ENCODE measurements at places on chromosomes 7 and 10.

DNA sequence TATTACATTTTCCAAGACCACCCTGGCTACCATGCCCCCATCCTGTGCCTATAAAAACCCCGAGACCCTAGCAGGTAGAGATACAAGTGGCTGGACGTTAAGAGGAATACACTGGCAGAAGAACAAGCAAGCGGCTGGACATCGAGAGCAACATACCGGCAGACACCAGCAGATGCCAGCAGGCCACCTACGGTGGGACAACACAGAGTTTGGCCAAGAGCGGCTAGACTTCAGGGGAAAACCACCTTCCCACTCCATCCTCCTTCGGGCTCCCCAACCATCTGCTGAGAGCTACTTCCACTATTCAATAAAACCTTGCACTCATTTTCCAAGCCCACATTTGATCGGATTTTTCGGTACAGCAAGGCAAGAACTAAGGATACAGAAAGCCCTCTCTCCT, 70.3 kb downstream of the ORC5 start:
- no peak for DNase-seq

- DNase-seq: peak; percentile 58
Measured at GRCh38 chr10:96830511-96831199, 1.4 kb upstream of the LCOR start.

DNA sequence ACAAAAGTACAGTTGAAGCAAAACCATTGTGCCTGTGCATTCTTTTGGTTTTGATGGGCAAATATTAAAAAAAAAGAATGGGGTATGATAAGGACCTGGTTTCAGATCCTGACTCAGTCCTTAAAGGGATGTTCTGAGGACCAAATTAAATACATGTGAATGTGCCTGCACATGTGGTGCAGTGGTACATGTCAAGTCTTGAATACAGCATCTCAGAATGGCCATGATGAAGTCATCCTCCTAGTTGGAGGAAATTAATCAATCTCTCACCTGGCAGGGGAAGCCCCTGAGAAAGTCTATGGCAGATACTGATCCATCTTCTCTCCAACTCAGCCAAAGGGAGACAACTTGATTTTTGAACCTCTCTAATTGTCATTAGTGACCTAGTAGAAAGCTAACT, 207.0 kb downstream of the SUGCT start:
- DNase-seq: no peak

DNA sequence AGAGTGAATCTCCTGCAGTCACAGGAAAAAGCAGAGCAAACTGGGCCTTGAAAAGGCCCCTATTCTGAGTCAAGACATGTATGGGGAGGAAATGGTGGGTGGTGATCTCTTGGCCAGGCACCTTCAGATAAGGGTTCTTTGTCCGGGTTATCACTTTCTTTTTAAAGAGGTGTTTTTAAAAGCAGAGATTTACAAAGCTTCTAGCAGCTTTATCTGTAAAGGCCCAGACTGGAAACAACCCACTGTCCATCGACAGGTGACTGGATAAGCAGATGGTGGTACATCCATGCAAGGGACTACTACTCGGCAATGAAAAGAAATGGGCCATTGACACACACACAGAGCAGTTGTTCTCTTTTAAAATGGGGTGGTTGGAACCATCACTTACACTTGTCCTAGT, 596.7 kb upstream of the MKI67 start:
- DNase-seq: no peak

- DNase-seq: peak; percentile 46
Measured at GRCh38 chr7:37052705-37053104, 328.4 kb upstream of the AOAH start.

- peak; percentile 86 for DNase-seq
Measured at GRCh38 chr10:30000802-30001571, 58.4 kb downstream of the JCAD start.

DNA sequence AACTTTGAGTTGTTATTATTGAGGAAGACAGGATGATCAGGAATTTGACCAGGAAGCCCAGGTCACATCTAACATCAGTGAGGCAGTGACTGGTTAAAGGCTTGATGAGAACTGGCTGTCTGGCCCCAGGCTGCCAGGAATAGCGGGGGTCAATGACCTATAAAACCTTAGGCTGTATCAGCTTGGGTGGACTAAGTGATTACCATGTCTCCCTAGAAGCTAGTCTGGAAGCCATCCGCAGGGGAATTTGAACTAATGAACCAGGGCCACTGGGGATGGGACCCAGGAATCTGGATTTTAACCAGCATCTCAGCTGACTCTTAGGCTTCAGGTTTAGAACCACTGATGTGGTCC, 56.6 kb downstream of the BPGM start:
- no peak for DNase-seq

DNA sequence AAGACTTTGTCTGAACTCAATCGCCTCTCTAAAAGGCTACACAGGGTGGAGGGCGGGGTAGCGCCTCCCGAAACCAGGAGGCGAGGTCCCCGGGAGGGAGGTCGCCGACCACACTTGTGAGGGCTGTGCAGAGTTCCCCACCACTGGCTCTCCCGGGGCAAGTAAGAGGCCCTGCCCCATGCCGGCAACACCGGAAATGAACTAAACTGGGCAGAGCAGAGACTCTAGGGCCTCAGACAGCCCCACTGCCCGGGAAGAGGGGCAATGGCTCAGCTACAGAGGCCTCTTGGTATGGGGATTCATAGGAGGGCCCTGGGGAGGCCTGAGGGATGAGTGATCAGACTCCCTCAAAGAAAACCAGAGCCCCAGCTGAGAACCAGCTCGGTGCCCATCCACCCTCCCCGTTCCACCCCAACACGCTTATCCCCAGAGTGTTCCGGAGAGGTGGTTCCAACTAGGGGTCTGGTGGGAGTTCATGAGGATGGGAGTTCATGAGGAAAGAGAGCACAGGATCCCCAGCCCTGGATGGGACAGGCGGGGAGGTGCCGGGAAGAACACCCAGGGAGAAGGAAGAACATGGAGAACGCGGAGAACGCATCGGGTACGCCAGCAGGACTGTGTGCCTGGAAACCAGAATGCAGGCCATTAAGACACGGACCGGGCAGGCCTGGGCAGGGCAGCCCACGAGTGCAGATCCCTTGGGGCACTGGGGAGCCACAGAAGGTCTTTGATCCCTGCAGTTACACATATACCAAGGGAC, 89.4 kb upstream of the MYL10 start:
- peak; percentile 25 for DNase-seq

- DNase-seq: no peak
Measured at GRCh38 chr7:113307147-113307546, 188.8 kb upstream of the SMIM30 start.

GRCh38 chr10:52954407-52954806, 181.8 kb upstream of the MBL2 start:
- no peak for DNase-seq

DNA sequence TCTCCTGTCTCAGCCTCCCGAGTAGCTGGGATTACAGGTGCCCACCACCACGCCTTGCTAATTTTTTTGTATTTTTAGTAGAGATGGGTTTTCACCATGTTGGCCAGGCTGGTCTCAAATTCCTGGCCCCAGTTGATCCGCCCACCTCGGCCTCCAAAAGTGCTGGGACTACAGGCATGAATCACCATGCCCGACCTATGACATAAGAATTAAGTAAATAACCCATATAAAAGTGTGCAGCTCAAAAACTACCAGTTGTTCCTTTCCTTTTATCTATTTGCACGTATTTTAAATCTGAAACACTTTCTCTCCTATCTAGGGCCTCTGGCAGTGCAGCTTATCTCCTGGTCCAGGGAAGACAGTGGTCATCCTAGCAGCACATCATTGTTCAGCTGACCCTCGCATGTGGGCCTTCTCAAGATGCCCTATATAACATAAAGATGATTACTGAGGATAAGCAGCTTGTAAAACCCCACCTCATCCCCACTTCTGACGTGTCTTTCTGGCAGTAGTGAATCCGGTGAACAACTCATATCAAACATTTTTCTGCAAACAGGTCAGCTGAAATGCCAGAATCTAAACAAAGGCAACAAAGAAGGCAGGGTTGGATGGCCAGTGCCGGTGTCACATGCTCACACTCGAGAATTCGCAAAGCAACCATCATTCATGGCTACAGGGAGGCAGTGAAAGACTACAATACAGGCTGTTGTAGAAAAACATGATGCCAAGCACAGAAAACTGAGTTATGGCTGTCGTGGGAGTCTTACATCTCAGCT, 36.0 kb upstream of the KCNIP2 start:
- DNase-seq: peak; percentile 32

DNA sequence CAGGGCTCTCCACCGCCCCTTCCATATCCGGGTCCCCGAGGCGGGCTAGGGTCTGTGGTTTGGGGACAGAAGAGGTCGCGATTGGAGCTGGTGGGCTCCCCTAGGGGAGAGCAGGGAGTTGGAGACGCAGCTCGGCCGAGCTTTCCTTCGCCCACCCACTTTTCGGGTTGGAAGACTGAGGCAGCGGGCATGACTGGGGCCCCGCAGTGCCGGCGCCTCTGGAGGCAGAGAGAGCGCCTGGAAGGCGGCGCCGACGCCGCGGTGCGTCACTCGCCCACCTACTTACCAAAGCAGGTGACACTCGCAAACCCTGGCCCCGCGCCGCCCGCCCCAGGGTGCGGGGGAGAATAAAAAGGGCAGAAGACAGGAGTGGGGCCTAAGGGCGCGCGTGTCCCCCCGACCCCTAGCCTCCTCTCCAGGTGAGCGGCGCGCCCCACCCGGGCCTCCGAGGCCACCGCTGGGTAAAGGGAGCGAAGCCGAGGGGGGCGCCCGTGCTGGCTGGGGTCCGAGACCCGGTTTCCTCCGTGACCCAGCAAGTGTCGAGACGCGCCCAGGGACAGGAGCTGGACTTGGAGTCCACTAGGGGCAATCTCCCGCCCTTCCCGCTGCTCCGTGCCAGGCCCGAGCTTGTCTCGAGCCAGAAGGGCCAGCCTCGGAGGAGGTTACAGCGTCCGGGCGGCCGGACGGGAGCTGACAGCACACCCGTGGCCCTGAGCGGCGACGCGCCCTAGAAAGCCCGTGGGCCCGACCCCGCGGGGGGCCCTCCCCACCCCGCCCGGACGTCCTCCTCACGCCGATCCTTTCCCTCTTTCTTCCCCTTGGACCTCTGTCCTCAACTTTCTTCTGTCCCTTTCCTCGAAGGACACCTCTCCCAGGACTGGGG, 34.4 kb upstream of the GRID1 start:
- no peak for DNase-seq

- DNase-seq: no peak
Measured at GRCh38 chr7:1743481-1744230, 73.6 kb downstream of the ELFN1 start.

DNA sequence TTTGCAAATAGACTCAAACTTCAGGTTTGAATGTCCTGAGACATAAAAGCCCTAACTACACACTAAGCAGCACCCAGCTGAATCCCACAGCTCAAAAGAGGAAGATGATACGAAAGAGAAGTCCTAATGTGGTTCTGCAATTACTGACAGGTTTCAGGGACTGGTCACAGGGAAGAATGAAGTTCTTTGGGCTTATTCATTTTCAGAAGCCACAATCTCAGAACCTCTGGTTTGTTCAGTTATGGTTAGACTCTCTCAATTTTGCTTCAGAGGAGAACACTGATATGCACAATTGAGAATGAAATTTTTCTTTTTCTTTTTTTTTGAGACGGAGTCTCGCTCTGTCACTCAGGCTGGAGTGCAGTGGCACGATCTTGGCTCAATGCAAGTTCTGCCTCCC, 94.6 kb upstream of the FAM180A start:
- DNase-seq: no peak

DNA sequence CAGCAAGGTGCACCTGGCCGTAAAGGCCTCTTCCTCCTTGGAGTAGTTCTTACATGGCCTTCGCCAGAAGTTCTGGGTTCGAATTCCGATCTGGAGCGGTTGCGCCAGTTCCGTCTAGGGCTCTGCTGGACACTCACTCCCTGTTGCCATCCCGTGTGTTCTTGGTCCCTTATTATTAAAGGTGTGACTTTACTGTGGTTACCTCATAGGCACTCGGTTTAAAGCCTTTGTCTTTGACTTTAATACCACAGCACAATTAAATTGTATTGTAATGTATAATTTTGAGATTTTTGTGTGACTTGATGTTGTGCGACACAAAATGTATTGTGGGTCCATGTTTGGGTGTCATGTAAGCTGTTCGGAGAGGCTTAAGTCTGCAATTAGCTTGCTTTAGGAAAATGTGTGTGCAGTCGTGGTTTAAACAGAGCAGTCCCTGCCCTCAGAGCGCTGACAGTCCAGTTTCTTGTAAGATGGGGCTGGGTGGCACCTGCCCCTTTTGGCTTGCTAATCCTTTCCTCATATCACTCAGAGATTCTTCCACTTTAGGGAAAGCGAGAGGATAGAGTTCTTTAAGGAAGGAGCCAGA, 919 bp downstream of the INPP5F start:
- no peak for DNase-seq

DNA sequence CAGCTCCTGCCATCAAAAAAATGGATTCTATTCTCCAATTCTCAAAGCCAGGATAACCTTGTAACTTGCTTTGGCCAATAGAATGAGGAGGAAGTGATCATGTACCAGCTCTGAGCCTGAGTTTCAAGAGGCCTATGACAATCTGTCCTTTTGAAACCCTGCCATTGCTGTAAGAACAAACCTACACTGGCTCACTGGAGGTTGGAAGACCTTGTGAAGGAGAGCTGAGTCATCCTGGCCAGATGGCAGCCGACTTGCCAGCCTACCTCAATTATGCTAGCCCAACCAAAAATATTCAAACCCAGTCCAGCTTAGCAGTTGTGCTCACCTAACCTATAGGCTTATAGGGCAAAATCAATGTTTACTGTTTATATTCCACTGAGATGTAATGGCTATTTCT, 93.0 kb downstream of the HGF start:
- no peak for DNase-seq

GRCh38 chr7:96497567-96497966, 175.7 kb upstream of the SLC25A13 start:
- no peak for DNase-seq

- no peak for DNase-seq
Measured at GRCh38 chr10:63247771-63248170, 114.6 kb downstream of the NRBF2 start.

DNA sequence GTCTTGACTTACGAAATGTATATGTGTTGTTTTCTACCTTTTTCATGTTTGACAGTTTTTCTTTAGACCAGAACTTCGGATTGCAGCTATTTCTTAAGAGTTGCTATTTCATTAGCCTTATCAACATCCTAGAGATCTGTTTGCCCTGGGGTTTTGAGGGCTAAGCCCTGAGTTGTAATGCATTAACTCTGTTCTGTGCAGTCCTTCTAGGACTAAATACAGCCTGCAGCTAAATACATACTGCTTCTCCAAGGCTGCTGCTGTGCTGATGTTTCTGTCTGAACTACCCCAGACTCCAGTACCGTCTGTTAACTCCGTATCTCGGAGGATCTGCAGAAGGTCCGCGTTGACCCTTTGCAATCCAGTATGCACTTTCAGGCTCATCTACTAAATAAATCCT, 26.5 kb downstream of the KIAA1217 start:
- DNase-seq: no peak

DNA sequence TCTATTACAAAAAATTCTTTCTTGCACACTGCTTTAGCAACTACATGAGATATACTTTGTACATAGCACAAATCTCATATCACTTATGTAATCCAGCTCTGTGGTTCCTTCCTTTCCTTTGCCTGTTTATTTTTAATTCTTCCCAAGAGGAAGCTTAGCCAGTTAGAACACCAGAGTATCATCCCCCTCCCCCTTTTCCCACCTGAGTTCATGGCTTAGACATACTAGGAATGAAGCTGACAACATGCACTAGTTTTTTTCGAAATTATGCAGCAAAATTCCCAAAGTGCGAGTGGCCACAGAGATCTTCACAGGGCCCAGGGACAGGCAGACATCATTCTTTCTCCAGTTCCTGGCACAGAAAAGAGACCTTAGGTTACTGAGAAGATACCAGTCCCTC, 17.8 kb downstream of the CAV1 start:
- DNase-seq: peak; percentile 80

Data from fibroblast of skin of right quadriceps (primary cell).